Pancreas (tissue), 10 donors: ENCODE measurements at places on chromosomes 3 and 15. TPM values are rescaled to one million over a fixed set of nuclear protein-coding genes. Genes with fewer than 3 reads are reported as not detected.
A peak's percentile ranks its signal among the peaks of the same experiment; 100 is the strongest.

DNA sequence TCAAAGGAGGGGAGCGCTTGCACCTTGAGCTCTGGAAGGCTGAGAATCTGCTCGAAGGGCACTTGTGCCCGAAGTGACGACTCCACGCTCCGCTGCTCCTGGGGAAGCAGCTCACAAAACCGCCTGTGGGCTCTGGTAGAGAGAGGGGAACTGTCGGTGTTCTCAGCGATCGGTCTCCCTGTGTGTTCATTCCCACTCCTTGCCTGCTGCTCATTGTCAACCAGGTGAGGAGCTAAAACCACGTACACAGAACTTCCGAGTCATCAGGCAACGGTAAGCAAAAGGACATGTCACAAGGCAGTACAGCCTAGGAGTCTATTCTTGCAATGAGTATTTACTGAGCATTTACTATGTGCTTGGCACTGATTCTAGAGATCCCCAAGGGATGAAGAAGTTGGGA, 1.5 kb downstream of the CIB1 start:
- DNase-seq: no peak

DNA sequence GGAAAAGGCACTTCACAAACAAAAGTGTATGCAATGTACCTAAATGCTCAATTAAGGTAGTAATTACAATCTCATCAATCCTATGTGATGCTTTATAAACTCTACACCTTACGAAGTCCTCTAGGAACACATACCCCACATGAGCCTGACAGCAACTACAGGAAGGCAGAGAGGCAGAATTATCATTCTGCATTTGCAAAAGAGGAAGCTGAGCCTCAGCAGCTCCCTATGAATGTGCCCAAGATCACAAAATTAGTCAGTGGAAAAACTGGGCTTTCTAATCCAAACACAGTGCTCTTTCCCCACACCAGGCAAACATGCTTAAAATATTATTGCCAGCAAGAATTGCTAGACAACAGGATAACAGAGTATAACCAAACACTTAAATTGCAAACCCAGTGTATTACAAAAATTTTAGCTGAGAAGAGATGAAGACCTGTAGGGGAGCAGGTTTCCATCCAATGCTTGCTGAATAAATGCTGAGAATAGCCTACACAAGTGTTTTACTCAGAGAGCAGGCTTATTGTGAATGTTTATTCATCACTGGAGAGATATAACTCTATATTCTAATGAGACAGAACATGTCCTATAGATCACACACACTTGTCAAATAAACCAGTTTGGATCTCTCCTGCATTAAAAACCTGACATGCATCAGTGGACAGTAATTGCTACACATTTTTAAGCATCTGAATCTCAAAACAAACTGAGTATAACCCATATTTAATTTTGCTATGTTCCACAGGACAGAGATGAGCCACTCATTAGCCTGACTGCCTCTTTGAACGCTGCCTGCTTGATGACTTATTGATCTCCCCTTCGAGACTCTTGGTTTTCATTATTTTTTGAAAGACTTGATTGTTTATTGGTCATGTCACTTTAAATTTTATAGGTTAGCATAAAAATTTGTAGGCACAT, 62.2 kb downstream of the PLCH1 start:
- DNase-seq: no peak

DNA sequence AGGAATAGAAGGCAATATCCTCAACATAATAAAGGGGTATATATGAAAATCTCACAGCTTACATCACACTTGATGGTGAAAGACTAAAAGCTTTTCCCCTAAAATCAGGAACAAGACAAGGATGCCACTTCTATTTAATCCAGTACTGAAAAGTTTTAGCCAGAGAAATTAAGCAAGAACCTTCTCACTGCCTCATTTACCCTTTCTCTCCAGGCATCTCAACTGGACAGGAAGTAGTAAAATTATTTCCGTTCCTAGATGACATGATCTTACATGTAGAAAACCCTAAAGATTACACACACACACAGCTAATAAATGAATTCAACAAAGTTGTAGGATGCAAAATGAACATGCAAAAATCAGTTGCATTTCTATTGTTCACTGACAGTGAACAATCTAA, 11.2 kb downstream of the SCAP start:
- no peak for DNase-seq

DNA sequence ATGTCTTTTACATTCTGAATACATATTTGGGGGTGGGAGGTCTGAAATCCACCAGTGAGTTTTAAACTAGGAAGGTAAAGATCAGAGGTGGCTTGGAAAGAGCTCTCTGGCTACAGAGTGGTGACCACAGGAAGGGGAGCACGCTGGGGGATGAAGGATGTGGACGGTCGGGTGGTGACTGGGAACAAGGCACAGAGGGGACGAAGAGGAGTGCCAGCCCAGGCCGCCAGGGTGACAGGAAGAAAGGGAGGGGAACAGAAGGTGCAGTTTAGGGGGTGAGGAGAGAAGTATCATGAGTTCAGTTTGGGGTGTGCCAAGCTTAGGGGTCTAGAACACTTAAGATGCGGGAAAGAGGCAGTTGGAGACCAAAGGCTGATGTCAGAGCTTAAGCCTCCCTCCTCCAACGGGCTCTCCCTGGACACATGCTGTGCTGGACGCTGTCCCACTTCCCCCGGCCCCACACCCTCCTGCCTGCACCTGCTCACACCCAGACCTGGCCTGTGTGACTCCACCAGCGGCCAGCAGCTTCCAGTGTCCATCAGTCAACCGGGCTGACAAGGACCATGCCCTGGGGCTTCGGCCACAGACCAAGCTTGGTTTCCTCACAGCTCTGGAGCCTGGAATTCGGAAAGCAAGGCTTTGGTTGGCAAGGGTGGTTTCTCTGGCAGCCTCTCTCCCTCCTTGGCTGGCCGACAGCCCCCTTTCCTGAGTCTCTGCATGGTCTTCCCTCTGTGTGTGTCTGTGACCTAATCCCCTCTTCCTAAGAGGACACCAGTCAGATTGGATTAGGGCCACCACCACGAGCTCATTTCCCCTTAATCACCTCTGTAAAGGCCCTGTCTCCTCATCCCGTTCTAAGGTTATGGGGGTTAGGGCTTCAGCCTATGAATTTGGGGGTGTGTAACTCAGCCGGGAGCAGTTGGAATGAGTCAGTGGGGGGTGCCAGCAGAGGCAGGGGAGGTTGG, 120.4 kb upstream of the IQSEC1 start:
- peak; percentile 39 for DNase-seq

DNA sequence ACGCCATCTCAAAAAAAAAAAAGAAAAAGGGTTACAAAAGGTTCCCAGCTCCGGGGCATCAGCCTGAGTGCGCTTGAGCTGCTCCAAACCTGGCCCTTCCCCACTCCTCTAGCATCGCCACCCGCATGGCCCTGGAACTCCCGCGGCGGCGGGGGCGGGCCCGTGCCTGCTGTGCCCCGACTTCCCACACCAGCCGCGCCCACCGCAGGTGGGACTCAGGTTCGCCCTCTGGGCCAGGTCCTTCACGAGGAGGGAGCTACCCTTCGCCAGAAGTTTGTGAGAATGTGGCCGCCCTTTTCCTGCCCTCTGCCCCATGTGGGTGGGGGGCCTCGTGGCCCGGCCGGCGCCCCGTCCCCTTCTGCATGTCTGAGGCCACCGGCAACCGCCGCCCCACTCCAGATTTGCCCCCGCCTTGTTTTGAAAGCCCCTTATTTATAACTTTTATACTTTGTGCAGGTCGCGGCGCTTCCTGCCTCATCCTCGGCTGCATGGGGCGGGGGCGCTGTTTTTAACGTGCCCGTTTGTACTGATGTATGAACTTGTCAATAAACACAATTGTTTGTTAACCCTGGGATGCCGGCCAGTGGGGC, 507 bp upstream of the JMJD7 start:
- no peak for DNase-seq

- no peak for DNase-seq
Observed at GRCh38 chr3:25476639-25477038, 48.6 kb downstream of the RARB start.

GRCh38 chr3:196082619-196082971, 705 bp upstream of the TFRC start:
- no peak for DNase-seq

DNA sequence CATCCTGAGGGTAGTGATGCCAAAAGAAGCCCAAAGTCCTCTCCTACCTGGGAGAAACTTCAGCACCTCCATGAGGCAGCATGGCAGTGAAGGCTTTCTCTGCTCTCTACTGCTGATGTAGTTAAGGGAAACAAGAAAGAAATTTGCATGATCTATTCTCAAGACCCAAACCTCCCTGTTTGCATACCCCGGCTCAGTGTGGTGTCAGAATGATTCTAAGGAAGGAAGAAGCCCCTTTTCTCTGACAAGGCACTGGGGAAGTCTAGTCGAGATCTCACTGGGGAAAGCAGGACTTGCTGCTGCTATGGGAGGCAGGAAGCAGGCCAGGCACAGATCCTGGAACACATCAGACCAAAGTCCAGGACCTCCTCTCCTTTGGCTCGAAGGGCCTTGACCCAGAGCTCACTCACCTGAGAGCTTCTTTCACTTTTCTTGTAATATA, 89.4 kb upstream of the ICE2 start:
- DNase-seq: no peak

DNA sequence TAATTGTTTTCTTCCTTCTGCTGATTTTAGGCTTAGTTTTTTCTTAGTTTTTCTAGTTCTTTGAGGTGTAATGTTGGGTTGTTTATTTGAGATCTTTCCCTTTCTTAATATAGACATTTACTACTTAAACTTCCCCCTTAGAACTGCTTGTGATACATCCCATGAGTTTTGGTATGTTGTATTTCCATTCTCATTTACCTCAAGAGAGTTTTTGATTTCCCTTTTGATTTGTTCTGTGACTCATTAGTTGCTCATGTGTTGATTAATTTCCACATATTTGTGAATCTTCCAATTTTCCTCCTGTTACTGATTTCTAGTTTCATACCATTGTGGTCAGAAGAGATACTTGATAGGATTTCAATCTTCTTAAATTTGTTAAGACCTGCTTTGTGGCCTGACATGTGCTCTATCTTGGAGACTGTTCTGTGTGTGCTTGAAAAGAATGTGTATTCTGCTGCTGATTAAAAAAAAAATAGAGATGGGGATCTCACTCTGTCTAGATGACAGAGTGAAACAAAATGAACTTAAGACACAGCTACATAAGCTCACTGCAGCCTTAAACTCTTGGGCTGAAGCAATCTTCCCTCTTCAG, 22.3 kb downstream of the GRM2 start:
- no peak for DNase-seq

CA12 gene
- 10.2 TPM for total RNA-seq
